ENCODE measurements at places on chromosomes 7 and 10. TPM values are rescaled to one million over a fixed set of nuclear protein-coding genes. Genes with fewer than 3 reads are reported as not detected.

FXYD4 gene
- total RNA-seq = not detected

OR2A42 gene
- total RNA-seq = not detected

GRCh38 chr10:119502209-119502608 lies 40.3 kb downstream of the RGS10 start:
- DNase-seq = no peak

DNA sequence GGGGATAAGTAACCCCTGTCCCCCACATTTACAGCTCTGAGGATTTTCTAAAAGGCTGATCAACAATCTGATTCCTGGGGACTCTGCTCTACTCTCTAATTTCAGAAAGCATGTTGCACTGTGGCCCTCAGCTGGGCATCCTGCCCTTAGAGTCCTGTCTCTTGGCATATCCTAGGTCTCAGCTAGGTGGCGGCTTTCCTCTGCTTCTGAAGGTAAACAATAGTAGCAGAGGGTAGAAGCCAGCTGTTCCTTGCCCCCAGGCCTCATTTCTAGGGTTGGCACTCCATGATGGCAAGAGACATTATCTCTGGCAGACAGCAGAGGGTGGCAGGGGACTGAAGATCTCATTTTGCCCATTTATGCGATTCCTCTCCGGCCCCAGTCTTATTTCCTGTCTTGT lies 77.0 kb downstream of the ADCYAP1R1 start:
- DNase-seq = no peak

DNA sequence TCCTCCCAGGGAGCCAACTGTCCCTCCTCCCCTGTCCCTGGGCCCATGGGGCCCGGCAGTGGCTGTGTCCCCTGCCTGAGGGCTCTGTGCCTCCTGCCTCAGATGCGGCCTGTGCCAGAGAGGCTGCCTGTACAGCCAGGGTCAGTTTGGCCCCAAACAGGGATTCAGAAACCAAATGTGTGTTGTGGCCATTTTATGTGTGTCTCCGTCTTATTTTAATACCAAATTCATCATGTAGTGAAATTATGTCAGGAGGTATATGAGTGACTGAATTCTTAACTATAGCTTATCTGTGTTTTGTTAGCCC lies 114.8 kb downstream of the NT5C2 start:
- DNase-seq = no peak

GRCh38 chr10:63642808-63643207 lies 121.6 kb downstream of the REEP3 start:
- no peak for DNase-seq

Measured in lower lobe of right lung (tissue), 2 donors.